Mesenchymal stem cell (in vitro differentiated cells and primary cell): ENCODE measurements at places on chromosomes 5 and 9.

DNA sequence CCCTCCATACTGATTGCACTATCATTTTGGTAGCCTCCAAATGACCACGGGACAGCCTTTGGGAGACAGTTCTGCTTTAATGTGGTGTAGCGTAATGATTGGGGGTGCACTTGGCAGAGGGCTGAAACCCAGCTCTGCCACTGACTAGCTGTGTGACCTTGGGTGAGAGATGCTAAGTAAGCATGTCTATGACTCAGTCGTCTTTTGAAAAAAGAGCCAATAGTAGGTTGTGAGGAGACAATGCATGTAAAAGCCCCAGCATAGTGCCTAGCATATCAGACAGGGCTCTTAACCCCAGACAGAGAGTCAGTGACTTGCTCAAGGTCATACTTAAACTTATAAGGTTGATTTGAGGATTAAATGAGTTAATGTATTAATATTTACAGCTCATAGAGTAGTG, 18.0 kb upstream of the CXCL14 start:
- no peak for DNase-seq

- no peak for DNase-seq
These were observed 13.0 kb downstream of the RXRA start for GRCh38 chr9:134339183-134339806.

- peak; percentile 41 for DNase-seq
These were observed 28.4 kb downstream of the SEMA6A start for GRCh38 chr5:116546033-116546742.

DNA sequence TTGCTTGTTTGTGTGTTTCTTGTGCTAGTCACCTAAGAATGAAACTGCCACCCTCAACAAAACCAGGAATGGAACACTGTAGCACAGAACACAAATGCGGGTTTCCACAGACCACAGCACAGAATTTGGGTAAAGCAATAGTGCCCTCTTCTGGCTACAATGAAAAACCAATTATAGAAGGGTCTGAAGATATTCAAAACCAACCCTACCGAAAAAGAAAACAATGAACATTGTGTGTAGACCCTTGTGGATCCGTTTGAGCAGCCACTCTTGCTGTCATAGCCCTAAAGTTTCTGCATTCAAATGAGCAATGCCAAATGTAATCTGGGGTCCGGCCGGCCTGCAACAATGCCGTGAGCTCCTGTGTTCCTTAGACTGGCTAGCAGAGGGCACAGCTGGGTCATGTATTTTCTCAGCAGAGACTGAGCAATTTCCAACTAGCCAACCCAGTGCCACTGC, 8.3 kb upstream of the ENC1 start:
- peak; percentile 73 for DNase-seq

- DNase-seq: no peak
These were observed 9.5 kb downstream of the FBXO10 start for GRCh38 chr9:37566716-37567115.

GRCh38 chr5:99104538-99105132, 175.8 kb upstream of the CHD1 start:
- peak; percentile 47 for DNase-seq

- DNase-seq: peak; percentile 70
These were observed 28.2 kb upstream of the CPLX2 start for GRCh38 chr5:175842951-175843793.

GRCh38 chr5:175201393-175201792, 242.6 kb downstream of the DRD1 start:
- DNase-seq: no peak

DNA sequence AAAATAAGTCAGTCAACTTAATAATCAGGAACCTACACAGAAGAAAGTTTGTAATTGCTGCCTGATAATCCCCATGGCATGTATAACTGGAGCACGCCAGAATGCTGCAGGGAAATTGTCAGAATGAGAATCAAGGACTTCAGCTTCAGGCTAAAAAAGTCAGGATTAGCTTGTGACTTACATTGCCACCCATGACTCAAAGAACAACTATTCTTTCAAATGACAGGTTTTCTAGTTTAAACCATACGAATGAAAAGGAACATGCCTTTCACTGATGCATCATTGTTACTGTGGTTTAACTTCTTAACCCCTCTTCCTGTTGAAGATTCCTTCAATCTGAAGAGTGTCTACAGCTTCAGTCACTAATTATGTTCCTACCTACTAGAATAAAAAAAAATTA, 112.4 kb downstream of the ISL1 start:
- peak; percentile 85 for DNase-seq
